Cardiac muscle cell (in vitro differentiated cells and primary cell): ENCODE measurements at places on chromosomes 1 and 21. TPM values are rescaled to one million over a fixed set of nuclear protein-coding genes. Genes with fewer than 3 reads are reported as not detected.

DNA sequence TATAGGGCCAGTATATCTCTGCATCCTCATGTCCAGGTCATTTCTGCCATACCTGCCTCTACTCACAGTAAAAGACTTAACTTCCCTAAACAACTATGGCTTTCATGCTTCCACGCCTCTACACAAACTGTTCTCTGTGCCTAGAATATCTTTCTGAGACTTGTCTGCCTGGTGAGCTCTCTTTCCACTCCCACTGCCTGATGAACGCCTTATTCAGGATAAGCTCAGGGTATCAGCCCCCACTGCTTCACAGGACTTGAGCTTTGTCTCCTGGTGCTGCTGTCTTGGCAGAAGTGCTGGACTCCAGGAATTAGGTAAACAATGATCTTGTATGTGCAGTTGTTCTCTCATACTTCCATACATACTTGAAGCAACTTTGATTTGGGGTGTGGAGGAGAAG, 4.8 kb upstream of the DDX20 start:
- no peak for DNase-seq

GRCh38 chr1:41767534-41768525, 150.9 kb downstream of the HIVEP3 start:
- peak; percentile 50 for DNase-seq

- no peak for DNase-seq
These were observed 174.6 kb downstream of the PLA2G4A start for GRCh38 chr1:187003353-187003752.

DNA sequence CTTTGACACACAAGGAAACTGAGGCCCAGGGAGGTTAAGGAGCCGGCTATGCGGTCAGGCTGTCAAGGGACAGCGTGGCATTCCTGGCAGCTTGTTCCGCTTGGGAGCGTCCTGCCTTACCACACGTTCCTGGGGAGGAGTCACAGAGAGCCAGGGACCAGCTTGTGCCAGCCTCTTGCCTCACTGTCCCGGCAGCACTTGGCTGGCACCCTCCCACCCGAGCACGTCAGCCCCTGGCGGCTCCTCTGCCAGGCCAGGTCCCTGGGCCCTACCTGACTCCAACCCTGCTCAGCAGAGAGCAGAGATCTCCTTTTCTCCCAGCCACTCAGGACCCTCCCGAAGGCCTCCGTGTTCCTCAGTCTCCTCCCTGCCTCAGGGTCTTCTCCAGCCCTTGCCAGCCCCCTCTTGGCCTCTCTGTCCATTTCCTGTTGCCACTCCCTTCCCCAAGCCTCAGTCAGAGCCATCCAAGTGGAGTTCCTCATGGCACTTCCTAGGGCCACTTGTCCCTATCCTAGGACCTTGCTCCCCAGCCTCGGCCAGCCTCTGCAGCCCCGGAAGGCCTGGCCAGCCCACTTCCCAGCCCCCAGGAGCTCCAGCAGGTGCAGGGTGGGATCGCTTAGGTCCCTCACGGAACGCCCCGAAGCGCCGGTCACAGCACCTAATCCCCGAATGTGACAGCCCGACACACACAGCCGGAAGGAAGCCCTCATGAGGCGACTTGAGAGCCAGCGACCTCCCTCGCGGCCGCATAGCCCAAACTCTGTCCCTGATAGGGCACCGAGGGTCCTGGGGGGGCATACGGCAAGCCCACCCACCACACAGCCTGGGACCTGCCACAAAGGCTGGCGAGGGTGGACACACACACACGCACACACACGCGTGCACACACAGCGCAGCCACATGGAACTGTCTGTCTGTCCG, 130.3 kb downstream of the CASZ1 start:
- DNase-seq: no peak

Gene DIO1
- not detected in 2 replicates for total RNA-seq

Gene CYYR1
- 2.6 and 3.9 TPM in 2 replicates for total RNA-seq

DNA sequence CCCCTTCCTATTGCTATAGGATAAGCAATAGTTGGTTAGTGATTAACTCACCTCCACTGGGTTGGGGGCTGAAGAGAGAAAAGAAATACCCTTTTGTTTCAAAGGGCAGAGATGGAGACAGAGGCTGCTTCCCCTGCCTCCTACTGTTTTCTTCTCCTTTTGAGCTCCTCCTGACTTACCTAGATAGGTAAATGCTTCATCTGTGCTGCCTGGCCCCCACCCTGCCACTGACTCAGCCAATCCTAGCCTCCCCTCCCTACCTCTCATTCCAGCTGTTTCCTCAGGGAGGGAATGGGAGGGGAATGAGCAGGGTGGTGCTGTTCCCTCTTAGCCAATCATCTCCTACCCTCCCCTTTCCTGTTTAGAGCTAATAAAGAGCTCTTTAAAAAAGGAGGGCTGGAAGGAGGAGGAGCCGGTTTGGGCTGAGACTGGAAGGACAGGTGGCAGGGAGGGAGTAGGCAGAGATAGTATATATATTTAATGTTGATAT, at the start of gene C1orf116:
Gene C1orf116 (minus strand): TSS at position 229 of the 490 bp plus-strand sequence. CDS start 5,158 bp downstream, outside the sequence.
- DNase-seq: no peak

GRCh38 chr1:167447521-167448136, 70.7 kb downstream of the CD247 start:
- no peak for DNase-seq

- no peak for DNase-seq
These were observed 8.4 kb downstream of the ANKRD45 start for GRCh38 chr1:173661271-173661670.

DNA sequence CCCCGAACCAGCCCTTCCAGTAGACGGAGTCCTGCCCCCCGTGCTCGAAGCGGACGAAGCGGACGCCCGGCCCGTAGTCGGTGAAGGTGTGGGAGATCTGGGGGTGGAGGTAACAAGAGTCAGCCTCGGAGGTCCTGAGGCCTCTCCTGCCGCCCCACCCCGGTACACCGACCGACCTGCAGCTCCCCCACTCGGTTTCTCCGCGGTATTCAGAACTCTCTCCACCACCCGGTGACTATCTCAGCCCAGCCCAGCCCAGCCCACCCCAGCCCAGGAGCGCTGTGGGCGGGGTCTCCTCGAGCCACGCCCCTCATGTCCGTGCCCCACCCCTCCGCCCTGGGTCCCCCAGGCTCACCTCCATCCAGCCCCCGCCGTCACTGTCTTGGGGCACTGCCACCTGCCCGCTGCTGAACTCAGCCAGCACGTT, 5.5 kb downstream of the FBXO2 start:
- DNase-seq: no peak

GRCh38 chr1:20399606-20400180, 86.3 kb downstream of the CAMK2N1 start:
- no peak for DNase-seq

Gene NOC2L
- total RNA-seq: 98.2 and 119 TPM in 2 replicates

DNA sequence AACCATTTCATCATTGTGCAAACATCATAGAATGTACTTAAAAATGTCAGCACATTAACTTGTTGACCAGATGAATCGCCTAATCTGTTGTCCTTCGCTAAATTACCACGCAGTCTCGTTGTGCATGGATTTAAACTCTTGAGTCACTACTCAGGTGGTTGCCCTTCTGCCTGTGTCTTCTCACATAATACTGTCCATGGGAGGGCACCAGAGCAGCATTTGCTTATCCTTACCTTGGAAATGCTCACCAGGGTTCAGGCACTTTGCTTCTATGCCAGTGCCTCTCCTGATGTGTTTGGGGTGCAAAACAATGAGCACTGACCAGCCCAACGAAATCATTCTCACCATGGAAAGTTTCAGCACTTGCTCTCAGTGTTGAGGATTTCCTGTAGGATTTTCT, 559.9 kb downstream of the RWDD3 start:
- DNase-seq: peak; percentile 1

Gene DYNLT4
- 0.32 TPM in 1 of 2 replicates, not detected in the other for total RNA-seq

Gene CRP
- not detected in 2 replicates for total RNA-seq

GRCh38 chr1:214739621-214740238, 136.7 kb downstream of the CENPF start:
- DNase-seq: no peak

Gene LYPD8
- total RNA-seq: not detected in 2 replicates

GRCh38 chr1:25579292-25580252, 36.2 kb downstream of the LDLRAP1 start:
- no peak for DNase-seq

DNA sequence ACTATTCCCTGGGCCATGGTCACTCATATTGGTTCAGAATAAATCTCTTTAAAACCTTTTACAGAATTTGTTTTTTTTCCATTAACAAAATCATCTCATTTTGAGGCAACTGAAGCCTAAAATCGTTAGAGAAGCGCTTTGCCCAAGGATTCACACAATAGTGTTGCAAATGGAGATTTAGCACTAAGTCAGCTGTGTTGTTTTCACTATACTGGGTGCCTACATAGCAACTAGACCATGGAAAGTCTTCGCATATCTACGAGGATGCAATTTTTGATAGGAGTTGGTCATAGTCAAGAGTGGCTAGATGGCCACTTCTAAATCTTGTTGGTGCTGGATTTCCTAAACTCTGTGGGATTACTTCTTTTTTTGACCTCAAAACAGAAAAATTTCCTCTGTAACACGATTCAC, 530 bp upstream of the TIPRL start:
- DNase-seq: no peak

DNA sequence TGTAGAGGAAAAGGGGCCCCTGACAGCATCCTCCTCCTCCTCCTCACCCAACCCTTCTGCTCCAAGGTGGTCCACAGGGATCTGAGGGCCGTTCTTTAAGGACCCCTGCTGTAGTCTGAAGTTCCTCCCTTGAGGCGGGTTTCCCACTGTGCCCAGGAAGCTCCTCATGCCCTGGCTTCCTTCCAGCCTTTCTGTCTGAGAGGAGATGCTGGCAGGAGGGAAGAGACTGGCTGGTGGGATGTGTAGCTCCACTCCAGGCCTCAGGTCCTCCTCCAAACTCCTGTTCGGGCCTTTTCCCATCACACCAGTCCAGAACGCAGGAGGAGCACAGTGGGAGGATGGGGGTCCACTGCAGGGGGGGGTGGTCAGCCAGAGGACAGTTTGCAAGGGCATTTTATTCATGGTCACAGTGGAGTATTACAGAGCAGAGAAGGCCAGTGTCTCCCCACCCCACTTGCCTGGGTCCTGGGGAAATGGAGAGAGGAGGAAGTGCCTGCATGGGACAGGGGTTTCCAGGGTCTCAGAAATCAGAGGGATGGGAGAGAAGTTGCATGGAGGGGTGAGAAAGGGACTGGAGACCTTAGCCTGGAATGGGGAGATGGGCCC, 7.8 kb downstream of the ETV3L start:
- DNase-seq: no peak

DNA sequence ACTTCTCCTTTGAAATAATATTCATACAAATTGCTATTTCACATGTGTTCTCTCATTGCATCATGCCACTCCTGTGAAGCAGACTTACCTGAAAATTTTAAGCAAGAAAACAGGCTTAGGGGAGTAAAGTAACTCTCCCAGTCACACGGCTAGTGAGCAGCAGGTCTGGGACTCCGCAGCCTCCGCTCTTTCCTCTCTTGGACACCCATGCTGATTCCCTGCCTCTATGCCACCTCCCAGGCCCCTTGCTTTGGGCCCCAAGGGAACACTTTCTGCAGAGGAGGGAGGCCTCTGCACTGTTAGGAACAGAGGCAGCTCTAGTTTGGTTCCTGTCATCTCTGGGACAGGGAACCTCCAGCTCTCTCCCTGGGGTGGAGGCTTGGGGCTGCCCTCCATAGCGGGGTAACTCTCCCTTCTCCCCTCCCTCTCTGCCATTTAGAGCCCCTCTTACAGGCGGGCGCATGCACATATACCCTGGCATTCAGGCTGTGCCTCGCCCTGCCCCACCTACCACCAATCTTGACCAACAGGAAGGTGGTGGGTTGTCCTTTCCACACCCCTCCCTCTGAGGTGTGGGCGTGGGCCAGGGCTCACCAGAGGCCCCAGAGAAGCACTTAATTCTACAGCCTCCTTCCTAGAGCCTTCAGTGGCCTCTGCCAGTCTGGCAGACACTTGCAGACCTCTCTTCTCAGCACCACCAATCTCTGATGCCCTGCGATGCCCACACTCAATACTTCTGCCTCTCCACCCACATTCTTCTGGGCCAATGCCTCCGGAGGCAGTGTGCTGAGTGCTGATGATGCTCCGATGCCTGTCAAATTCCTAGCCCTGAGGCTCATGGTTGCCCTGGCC, at the start of gene RXFP4:
Gene RXFP4 (plus strand): TSS at position 646 of the 852 bp plus-strand sequence. CDS start 72 bp downstream, at position 718.
- DNase-seq: no peak

Gene MSH4
- 0.06 and 0.11 TPM in 2 replicates for total RNA-seq

Gene ZNF683
- total RNA-seq: not detected in 2 replicates

DNA sequence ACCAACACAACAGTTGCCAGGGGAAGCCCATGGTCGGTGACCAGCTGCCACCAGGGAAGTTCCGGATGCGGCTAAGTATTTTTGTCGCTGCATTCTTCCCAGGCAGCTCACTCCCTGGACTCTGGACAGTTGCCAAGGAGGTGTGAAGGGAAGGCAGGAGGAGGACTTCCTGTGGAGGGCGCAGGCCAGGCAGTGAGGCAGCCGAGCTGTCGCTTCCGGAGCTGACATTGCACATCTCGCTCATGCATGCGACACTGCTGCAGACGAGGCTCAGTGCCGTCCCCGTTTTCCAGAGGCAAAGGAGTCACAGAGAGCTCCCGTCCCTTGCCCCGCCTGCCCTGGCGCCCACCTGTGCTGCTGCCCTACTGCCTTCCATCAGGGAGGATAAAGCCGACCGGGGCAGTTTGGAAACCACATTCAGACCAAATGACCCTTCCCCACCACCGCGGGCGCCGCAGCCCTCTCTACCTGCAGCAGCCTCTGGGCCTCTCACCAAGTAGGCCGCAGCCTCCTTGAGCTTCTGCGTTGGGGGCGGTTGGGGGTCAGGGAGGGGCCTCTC, 81.4 kb downstream of the NENF start:
- DNase-seq: no peak

GRCh38 chr1:185646202-185646683, 87.9 kb upstream of the HMCN1 start:
- peak; percentile 99 for DNase-seq

- no peak for DNase-seq
These were observed 13.0 kb downstream of the IL20 start for GRCh38 chr1:206878456-206878855.

- DNase-seq: no peak
These were observed 204.7 kb downstream of the KAZN start for GRCh38 chr1:14803002-14803789.

Gene HCRTR1
- not detected in 2 replicates for total RNA-seq

DNA sequence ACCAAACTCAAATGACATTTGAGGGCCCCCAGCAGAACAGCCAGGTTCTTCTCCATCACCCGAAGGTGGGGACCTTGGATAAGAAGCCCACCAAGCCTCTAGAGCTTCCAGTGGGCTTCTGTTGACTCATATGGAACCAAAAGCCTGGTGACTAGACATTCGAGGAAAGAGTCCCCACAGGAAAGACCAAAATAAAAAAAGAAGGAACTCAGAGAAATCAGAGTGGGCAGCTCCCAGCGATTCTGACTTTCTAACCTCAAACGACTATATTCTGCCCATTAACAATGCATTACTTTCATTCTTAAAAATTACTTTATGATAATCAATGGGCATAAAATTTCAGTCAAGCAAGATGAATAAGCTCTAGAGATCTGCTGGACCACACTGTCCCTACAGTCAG, 9.6 kb upstream of the CHIT1 start:
- DNase-seq: no peak

Gene TNFRSF1B
- 0.27 TPM in 1 of 2 replicates, not detected in the other for total RNA-seq

Gene DCLRE1B
- 5.6 and 6.3 TPM in 2 replicates for total RNA-seq

Gene PALMD
- 0.63 and 0.70 TPM in 2 replicates for total RNA-seq

- no peak for DNase-seq
These were observed 39.9 kb upstream of the INSL5 start for GRCh38 chr1:66840929-66841328.

GRCh38 chr1:87457408-87457807, 128.7 kb downstream of the LMO4 start:
- no peak for DNase-seq

GRCh38 chr1:111221276-111221632, 6.3 kb upstream of the CHI3L2 start:
- no peak for DNase-seq

- no peak for DNase-seq
These were observed 218.2 kb upstream of the NR5A2 start for GRCh38 chr1:199809311-199809710.
